ENCODE measurements at places on chromosomes 12 and 14. TPM values are rescaled to one million over a fixed set of nuclear protein-coding genes. Genes with fewer than 3 reads are reported as not detected.

GYS2 gene
- polyA plus RNA-seq = 0.16 TPM

PLEKHG7 gene
- polyA plus RNA-seq = 0.73 TPM

SELPLG gene
- 1.9 TPM for polyA plus RNA-seq

NTS gene
- polyA plus RNA-seq = 4.9 TPM

HOXC6 gene
- polyA plus RNA-seq = 23.8 TPM

CDKN3 gene
- polyA plus RNA-seq = 21.1 TPM
